ENCODE measurements at places on chromosomes 6 and 20.

GRCh38 chr6:16854986-16855385 lies 93.7 kb upstream of the ATXN1 start:
- DNase-seq: no peak

DNA sequence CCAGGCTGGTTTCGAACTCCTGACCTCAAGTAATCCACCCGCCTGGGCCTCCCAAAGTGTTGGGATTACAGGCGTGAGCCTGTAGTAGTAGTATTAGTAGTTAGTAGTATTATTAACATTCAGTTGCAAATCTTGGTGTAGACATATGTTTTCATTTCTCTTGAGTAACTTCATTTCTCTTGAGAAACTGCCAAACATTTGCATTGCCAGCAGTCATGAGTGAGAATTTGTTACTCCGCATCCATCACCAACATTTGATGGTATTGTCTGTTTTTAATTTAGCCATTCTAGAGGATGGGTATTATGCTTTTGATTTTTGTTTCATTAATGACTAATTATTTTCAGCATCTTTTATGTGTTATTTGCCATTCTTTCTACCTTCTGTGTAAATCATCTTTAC lies 1.5 kb upstream of the ERVFRD-1 start:
- DNase-seq: no peak

GRCh38 chr6:162605881-162606280 lies 121.7 kb downstream of the PRKN start:
- DNase-seq: no peak

GRCh38 chr6:79776076-79776475 lies 144.9 kb downstream of the SH3BGRL2 start:
- no peak for DNase-seq

- no peak for DNase-seq
Observed at GRCh38 chr6:126909493-126909892, 209.0 kb upstream of the RSPO3 start.

- no peak for DNase-seq
Observed at GRCh38 chr6:55518529-55519060, 60.4 kb downstream of the HMGCLL1 start.

- no peak for DNase-seq
Observed at GRCh38 chr6:39997101-39997635, 62.9 kb upstream of the MOCS1 start.

DNA sequence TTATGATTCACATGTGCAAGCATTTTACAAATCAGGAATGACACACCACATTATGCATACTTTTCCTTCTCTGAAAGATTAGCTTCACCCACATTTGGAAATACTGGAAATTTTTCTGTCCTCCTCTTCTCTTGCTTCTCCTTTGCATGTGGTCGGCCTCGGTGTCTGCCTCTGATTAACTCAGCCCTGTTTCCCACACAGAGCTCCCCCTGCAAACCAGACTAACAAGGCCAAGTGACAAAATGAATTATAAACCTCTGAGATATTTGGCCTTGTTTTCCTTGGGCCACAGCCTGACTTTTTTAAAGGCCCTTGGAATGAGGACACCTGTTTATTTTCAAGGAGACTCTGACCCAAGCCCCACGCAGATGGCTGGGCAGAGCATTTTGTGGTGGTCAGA lies 9.0 kb upstream of the CCN6 start:
- no peak for DNase-seq

GRCh38 chr6:157830354-157831017 lies 7.4 kb downstream of the SNX9 start:
- DNase-seq: no peak

DNA sequence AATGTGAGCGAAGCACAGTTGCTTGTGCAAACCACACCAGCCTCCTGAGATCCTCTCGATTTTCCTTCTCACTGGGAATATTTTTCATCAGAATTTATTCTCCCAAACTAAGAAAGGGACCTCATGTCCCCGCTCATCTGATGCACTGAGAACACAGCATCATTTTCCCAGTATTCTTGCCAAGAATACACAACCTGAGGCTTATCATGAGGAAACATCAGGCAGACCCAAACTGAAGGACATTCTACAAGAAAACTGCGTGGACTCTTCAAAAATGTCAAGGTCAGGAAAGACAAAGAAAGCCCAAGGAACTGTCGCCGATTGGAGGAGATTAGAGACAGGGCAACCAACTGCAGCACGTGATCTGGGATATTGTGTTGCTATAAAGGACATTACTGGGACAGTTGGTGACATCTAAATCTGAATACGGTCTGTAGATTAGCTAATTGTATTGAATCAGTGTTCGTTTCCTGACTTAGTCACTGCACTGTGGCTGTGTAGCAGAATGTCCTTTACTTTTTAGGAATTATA lies 72.3 kb downstream of the SNX5 start:
- no peak for DNase-seq

GRCh38 chr6:33454009-33454946 lies at the start of gene ZBTB9:
ZBTB9 (plus strand) TSS chr6:33454576; CDS start chr6:33455101, 525 bp downstream.
- peak; percentile 95 for DNase-seq

GRCh38 chr20:59678288-59678687 lies 73.9 kb downstream of the PHACTR3 start:
- peak; percentile 17 for DNase-seq

DNA sequence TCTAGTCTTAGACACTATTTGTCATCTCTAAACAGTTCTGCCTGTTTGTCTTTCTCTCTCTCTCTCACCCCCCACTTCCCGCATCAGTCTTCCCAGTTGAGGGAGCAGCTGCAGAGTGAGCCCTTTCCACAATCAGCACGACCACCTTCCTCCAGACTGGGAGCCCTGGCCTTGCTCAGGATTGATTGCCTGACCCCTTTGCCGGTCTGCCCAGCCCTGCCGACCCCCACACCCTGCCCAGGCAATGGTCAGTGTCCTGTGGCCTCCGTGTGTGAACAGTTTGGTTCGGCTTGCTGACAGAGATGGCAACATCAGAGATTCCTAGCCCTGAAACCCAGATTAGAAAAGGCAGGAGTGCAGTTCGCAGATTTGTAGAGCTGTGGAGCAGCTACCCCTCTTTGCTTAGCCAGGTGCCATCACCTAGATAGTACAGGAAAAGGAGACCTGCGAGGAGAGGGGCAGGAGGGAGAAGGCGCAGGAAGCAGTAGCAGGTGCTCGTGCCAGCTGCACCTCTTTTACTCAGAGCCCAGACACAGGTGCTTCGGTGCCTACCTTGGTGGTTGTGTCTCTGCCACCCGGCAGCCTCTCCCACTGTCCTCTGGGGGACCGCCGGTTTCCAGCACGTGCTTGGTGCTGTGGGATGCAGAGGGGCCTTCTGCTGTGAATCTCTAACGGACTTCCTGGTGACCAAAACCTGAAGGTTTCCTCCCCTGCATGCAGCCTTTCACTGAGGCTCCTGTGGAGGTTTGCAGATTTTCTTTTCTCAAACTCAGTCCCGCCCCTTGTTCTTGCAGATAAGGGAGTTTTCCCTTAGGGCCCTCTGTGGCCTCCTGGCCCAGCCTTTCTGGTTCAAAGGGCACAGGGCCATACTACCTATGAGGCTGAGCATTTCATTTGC lies 92.4 kb downstream of the SCML4 start:
- DNase-seq: no peak

- DNase-seq: no peak
Observed at GRCh38 chr6:44054721-44055559, 72.3 kb downstream of the MRPL14 start.

DNA sequence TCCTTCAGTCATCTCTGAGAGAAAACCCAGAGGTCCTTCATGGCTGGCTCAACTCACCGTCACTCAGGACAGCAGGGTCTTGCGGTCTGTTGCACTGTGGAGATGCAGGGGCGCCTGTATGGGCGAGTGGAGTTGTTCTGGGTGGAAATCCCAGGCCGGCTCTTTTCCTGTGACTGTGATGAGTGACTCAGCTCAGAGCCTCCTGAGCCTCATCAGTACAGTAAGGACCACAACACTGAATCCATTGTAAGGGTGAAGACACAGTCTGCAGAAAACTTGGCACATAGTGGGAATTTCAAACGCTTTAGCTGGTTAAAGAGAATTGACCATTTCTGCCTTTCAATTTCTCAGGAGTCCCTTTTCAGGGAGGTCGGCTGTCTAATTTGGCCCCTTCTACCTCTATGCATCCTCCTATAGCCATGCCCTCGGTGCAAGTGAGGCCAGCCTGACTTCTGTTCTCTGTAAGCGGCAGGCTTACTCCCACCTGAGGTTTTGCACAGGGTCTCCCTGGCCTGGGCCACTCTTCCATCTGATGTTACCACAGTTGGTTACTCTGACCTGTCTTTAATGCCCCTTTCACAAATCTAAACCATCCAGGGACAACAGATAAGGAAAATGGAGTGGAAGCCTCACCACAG lies 35.5 kb upstream of the TBXT start:
- no peak for DNase-seq

GRCh38 chr6:16337295-16337975 lies 99.0 kb downstream of the GMPR start:
- DNase-seq: no peak

DNA sequence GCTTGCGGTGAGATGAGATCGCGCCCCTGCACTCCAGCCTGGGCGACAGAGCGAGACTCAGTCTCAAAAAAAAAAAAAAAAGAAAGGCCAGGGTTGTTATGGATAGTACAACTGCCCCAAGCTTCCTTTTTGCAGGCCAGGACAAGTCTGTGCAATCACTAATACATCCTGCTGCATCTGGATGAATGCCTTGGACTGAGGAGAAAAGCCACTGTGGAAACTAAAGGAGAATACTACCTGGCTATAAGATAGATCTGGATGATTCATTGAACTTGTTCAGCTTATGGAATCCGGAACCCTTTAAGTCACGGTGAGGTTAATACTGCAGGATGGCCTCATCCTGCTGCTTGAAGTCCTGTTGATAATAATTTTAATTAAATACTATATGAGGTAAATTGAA lies 278.2 kb downstream of the TFAP2A start:
- DNase-seq: no peak

GRCh38 chr20:55668631-55669030 lies 336.7 kb downstream of the CBLN4 start:
- DNase-seq: no peak

GRCh38 chr6:135651964-135652755 lies 154.6 kb upstream of the AHI1 start:
- no peak for DNase-seq

DNA sequence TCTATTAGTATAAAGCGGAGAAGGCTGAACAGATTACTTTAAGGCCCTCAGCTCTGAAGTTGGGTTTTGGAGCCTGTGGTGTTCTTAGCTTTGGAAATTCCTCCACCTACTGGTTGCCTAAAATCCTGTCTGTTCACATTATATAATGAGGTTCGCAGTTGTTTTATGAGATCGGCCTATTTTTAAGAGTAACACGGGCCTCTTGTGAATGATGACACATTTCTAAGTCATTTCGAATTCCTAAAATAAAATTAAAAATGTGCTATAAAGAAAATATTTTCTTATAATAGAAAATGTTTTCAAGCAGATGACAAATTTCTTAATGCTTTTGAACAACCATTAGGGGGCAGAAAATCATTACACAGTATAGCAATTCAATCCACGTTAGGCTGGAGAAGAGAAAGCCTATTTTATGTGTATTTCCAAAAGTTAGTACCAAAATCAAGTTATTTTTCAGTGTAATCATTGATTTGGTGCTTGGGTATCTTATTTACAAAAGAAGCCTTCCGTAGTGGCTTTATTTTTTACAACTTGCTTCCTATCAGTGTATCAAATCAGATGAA lies 15.8 kb upstream of the FAM8A1 start:
- no peak for DNase-seq
